ENCODE measurements at places on chromosomes 6 and 20.

GRCh38 chr6:53458105-53458866, 86.6 kb downstream of the GCLC start:
- no peak for DNase-seq

DNA sequence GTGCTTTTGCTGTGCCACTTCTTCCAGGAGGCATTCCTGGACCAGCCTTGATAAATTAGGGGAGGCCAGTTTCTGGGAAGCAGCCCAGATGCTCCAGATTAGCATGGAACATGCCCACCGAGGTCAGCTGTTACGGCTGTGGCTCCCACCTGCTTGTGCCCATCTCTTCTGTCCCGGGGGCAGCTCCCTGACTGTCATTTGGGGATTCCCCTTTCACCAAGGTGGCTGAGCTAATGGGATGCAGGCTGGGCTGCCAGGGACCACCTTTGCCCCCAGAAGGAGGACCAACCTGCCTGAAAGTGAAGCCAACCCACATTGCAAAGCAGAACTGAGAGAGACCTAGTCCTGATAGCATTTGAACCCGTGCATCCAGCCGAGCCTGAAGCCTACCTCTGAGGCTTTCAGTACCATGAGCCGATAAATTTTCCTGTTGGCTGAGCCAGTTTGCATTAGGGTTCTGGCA, 85.3 kb downstream of the PTPN1 start:
- DNase-seq: no peak

DNA sequence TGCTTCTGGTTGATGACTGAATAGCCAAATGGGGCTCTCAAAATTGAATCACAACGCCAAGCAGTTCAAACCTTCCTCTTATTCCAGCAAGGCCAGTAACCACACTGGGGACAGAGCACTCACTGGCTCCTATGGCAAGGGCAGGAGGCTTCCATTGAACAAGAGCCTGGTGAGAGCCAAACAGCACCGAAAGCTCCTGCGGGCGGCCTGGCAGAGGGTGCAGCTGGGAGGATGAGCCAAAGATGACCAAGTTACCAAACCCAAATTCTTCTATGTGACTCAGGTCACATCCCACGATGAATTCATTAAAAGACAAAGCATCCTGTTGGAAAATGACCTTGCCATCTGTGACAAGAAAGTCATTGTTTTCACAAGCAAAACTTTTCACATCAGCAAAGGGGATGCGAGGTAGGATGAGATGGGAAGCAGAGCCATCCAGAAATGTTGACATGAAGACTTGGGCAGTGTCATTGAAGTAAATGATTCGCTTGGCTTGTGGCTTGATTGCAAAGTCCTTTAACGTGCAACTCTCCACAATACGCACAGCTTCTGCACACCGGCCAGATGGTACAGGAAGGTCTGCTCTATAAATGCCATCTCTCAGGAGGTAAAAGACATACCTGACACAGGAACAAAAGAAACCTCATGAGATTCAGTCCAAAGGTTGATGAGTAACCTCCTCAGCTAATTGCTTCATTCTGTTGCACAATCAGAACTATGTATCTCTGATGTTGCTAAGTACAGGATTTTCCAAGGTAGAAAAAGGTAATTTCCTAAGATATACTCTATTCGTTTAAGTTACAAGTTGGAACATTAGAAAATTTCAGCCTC, 36.3 kb downstream of the ROS1 start:
- DNase-seq: no peak

DNA sequence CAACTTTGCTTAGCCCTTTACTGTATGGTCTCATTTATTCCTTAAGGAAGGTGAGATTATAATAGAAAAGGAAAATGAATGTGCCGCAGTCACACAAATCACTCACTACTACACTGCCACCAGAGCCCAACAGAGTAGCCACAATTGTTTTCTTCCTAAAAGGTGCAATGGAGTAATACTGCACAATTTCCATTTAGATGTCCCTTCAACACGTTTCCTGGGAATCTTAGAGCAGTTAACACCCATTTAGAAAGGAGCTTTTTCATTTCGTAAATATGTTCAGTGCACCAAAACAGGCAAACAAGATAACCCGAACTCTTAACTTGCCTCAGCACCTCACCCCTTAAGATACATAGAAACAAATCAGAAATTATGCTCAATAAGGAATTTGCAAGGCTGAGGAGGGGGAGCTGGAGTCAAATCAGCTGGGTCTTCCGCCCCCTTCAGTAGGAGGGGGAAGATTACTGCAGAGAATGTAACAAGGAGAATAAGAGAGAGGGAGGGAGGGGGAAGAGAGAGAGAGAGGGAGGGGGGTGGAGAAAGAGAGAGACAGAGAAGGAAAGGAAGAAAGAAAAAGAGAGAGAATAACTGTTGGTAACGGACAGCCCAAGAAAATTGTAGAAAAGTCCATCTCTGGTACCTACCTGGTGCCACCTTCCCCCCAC, 155.5 kb downstream of the BCAS1 start:
- no peak for DNase-seq

DNA sequence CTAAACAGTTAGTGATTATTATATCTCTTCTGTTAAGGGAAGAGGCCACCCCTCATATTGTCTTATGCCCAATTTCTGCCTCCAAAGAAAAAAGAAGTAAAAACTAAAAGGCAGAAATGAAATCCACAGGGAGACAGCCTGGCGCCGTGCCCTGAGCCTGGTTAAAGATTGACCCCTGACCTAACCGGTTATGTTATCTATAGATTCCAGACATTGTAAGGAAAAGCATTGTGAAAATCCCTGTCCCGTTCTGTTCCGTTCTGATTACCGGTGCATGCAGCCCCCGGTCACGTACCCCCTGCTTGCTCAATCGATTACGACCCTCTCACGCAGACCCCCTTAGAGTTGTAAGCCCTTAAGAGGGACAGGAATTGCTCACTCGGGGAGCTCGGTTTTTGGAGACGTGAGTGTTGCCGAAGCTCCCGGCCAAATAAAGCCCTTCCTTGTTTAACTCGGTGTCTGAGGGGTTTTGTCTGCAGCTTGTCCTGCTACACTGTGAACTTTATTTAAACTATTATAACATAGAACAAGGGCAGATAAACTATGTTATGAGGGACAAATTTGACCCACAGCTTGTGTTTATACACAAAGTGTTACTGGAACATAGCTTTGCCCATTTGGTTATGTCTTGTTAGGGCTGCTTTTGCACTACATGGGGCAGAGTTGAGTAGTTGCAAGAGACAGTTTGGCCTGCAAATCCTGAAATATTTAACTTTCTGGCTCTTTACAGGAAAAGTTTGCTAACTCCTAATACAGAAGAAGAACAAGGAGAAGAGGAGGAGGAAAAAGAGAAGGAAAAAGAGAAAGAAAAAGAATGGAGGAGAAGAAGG, 49.6 kb downstream of the CD24 start:
- no peak for DNase-seq

- DNase-seq: no peak
Observed at GRCh38 chr20:59363101-59363500, 62.7 kb downstream of the EDN3 start.

- DNase-seq: no peak
Observed at GRCh38 chr6:3133515-3133914, 15.0 kb downstream of the BPHL start.

DNA sequence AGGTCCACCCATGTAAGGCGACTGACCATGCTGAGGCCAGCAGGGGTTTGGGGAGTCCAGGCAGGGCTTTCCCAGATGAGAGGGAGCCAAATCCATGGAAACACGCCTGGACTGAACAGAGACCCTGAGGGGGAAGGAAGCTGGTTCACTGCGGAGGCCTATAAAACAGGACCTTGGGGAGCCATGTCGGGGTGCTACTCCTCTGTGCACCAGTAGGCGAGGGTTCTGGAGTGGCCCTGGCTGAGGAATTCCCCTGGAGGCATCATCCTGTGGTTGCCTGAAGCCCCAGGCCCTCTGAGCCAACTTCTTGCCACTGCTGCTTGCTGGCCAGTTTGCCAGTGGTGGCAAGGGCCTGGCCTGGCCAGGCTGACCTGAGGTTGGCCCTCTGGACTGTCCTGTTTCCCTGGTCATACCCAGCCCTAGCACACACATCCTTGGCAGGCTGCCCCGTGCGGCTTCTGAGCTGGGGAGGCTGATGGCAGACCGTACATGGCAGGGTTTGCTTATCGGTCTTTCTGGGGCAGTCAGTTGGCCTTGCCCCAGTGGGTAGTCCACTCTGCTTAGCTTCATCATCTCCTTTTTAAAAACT, 2.2 kb upstream of the LRRN4 start:
- no peak for DNase-seq

DNA sequence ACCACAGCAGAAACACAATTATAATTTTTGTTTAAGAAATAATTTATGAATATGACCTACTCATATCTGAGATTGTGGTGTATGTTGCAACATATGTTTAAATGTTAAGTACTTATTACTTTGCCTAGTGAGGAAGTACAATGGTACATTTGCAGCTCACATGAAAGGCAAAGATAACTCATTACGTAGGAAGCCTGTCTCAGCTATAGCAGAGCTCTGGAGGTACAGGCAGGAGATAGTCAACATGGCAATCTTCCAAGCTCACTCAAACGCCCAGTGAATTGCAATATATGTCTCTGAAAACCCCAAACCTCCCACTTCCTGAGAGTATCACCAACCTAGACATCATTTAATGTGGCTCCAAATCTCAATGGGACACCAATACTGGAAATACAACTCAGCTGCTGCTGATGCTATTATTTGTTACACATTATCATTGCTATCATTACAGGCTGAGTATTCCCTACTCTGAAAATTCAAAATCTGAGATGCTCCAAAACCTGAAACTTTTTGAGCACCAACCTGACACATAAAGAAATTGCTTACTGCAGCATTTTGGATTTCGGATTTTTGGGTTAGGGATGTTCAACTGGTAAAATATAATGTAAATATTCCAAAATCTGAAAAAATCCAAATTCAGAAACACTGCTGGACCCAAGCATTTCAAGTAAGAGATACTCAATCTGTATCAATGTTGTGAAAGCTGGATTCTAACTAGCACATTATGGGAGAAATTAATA, 25.1 kb upstream of the GSTA4 start:
- no peak for DNase-seq

GRCh38 chr20:48695255-48695654, 132.5 kb downstream of the PREX1 start:
- no peak for DNase-seq

DNA sequence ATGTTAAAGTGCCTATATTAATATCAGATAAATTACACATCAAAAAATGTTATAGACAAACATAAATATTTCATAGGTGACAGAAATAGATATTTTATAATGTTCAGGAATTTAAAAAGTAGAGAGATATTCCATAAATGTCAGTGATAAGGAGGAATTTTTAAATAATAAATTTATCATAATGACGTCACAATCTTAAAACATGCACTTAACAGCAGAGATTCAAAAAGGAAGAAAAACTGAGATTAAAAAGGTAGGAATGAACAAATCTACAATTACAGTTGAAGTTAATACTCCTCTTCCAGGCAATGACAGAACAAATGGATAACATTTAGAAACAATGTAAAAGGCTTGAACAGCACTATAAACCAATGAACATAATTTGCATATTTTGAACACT, 345.4 kb upstream of the NOX3 start:
- no peak for DNase-seq

DNA sequence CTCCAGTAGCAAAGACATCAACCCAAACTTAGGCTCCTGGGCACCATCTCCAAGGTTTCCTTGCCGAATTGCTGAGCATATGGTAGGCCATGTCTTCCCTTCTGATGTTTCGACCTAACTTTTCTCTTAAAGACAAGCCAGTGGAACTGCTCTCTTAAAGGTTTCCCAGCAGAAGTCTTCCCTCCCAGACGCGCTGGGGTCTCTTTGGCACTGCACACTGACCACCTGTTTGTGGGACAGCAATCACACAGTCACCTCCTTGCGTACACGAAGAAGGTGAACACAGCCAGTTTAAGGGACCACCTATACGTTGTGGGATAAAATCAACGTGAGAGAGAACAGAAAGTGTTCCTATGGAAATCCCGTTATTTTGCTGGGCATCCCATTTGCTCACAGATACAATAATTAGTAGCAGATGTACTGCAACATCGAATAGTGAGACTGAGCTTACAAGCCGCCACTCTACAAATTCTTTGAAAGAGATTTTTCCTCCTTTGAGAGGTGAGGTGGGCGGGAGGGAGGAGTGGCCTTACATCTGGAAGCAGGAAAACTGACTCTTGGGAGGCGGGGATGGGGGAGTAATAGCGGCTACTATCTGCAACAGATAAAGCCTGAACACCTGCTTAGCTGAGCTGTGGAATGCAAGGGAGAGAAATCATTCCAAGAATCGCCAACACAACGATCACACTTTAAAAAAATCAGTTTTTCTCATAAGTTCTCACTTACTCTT, 9.9 kb downstream of the GRIK2 start:
- no peak for DNase-seq

DNA sequence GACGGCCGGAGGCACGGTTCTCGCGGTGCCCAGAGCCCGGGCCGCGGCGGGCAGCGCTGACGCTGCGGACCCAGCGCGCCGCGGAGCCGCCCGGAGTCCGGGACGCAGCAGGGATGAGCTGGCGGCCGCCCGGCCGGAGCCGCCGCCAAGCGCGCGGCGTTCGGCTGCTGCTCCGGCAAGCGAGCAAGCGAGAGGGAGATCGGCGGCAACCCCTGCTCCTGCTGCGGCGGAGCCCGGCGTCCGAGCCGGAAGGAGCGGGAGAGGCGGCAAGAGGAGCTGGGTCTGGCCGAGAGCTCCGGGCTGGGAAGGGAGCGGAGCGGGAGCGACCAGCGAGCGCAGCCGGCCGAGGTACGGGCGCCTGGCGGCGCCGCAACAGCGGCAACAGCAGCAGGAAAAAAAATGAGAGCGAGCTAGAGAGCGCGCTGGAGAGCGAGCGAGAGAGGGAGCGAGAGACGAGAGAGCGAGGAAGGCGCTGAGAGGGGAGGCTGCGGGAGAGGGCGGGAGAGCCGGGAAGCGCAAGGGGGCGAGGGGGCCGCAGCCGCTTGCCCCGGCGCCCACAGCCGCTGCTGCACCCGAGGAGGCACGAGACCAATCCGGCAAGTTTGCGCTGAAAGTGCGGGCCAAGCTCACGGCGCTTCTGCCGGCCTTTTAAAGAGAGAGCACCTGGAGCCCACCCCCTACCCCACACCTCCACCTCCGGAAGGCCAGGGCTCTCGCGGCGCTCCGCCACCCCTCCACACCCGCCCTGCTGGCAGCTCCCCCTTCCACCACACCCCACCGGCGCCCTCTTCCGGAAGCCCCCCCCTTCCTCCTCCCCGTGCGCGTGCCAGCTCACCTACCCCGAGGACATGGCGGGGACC, 496 bp downstream of the GRM4 start:
- peak; percentile 37 for DNase-seq

- no peak for DNase-seq
Observed at GRCh38 chr6:159966981-159967380, 1.9 kb upstream of the IGF2R start.

DNA sequence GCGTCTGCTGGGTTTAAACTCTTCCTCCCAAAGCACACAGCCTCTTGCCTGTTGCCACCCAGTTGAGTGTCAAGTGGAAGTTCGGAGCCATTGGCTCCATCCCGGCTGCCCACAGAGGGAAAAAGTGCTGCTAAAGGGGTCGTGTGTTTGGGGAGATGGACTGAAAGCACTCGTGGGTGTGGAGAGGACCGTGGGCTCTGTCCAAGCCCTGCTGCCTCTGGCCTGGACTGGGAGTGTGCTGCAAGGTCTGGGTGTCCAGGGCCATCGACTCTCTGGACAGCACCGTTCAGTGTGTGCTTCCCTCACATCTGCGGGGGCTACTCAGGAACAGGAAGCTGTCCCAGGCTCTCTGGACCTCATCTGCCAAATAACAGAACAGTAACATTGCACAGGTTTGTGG, 269.3 kb downstream of the DLL1 start:
- DNase-seq: no peak

- no peak for DNase-seq
Observed at GRCh38 chr6:149340200-149340599, 22.7 kb downstream of the TAB2 start.
